Suppressor macrophage treated with lipopolysaccharide for 1 hour (primary cell): ENCODE measurements at places on chromosomes 3 and 15.

GRCh38 chr3:131738095-131738494 lies 235.3 kb upstream of the MRPL3 start:
- DNase-seq, result no peak

GRCh38 chr15:99717161-99718009 lies 15.9 kb downstream of the LYSMD4 start:
- DNase-seq, result peak; percentile 34

GRCh38 chr15:78195735-78196201 lies 38.6 kb downstream of the ACSBG1 start:
- DNase-seq, result peak; percentile 48

- DNase-seq, result no peak
These were observed 172.6 kb upstream of the CNTN3 start for GRCh38 chr3:74787011-74787410.

DNA sequence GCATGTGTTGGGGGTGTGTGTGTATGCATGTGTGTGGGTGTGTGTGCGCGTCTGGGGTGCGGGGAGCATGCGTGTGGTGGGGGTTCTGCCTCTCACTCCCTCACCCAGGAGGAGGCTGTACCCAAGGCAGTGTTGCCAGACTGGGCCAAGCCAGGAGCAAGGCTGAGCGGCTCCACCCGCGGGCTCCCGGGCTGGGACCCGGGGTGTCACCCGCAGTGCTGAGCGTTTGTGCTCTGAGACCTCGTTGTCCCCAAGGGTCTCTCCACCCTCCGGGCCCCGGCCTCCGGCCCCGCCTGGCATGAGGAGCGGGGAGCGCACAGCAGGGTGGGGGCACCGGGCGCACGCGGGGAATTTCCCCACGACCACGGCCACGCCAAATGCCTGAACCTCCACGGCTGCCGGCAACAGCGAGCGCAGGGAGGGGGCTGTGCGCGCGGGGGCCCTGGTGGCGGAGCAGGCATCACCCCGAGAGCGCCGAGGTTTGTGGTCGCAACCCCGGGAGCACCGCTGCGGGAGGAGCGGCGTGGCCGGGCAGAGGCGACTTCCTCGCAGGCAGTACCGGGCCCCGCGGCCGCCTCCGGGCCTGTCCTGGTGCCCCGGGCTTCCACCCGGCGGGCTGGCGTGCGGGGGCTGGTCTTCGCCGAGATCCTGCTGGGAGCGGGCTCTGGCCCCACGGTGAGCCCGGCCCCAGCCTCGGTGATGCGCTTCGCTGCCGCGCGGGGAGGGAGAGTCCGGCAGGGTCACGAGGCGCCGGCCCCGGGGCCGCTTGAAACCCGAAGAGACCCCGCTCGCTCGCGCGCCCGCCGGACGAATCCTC lies 7.4 kb upstream of the OCA2 start:
- peak; percentile 57 for DNase-seq

DNA sequence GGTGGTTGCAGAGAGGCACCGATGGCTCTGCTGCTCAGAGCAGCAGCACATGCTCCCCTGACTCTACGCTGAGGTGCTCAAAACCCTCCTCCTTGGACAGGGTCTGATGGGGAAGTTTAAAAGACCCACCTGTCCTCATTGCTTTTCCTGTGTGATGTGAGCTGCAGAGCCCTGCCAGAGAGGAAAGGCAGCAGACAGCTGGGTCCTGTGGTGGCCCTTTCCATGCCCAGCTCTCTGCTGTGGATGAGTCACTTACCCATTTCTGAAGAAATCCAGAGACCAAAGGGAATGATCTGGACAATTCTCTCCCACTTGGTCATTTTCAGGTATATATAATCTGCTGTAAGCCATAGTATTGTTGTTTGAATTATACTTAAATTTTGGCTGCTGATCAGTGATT lies 121.7 kb downstream of the CHDH start:
- DNase-seq, result no peak

DNA sequence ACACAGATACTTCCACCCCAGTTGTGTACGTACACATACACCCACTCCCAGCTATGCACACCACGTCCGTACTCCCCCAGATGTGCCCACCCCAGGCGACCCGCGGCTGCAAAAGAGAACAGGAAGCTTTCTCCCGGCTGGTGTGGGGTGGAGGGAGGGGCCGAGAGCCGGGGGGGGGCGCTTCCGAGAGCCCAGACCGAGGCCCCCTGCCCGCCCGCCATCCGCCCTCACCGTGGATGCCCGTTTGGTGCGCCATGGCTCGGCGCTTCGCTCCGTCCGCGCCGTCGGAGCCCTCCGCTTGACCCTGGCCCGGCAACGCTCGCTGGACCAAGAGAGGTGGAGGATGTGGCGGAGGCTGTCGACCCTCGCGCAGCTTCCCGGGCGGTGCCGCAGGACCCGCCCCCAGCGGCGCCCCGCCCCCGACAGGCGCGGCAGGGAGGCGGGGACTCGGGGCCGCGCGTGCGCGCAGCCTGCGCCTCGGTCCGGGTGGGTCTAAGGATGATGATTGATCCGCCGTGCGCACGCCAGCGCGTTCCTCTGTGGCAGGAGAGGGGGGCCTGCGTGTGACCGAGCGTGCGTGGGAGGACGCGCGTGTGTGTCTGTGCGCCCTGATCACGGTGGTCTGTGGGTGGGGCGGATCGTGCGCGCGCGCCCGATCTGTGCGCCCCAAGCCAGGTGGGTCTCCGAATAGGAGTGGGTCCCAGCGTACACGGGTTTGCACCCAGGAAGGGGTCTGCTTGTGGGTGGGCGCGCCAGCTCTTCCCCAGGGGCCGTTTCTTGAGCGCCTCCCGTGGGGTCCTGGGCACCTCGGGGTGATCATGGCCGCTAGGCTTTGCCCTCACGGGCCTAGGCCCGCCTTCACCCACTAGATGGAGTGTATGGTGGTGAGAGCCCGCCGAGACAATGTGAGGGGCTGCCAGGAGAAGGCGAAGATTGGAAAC lies at the start of gene TWF2:
Gene TWF2 (minus strand): TSS at position 398 of the 941 bp plus-strand sequence. CDS start 142 bp downstream, at position 256.
- peak; percentile 89 for DNase-seq
